ENCODE measurements at places on chromosomes 4 and X. TPM values are rescaled to one million over a fixed set of nuclear protein-coding genes. Genes with fewer than 3 reads are reported as not detected.

EXOC1L gene
- not detected for total RNA-seq

MAGEA1 gene
- not detected for total RNA-seq

NPNT gene
- total RNA-seq = not detected

SEC31A gene
- total RNA-seq = 143 TPM

H2BW1 gene
- not detected for total RNA-seq

SPIN3 gene
- 2.4 TPM for total RNA-seq

ABCG2 gene
- 0.67 TPM for total RNA-seq

AKAP4 gene
- not detected for total RNA-seq

CA5B gene
- total RNA-seq = 10.1 TPM

COL4A6 gene
- 2.0 TPM for total RNA-seq

C4orf51 gene
- total RNA-seq = not detected

Measured in bronchus fibroblast of lung (primary cell).